AG08395 (cell line): ENCODE measurements at places on chromosomes 3 and 15.

- DNase-seq, result no peak
Measured at GRCh38 chr3:129260606-129261005, 11.2 kb downstream of the COPG1 start.

GRCh38 chr15:56804279-56804678 lies 71.0 kb upstream of the ZNF280D start:
- DNase-seq, result no peak

GRCh38 chr3:49658711-49659110 lies 15.4 kb upstream of the APEH start:
- no peak for DNase-seq

- no peak for DNase-seq
Measured at GRCh38 chr3:149800693-149801092, 8.3 kb upstream of the ANKUB1 start.
